Neural progenitor cell (in vitro differentiated cells): ENCODE measurements at places on chromosomes 6 and 20.

- no peak for DNase-seq
Observed at GRCh38 chr6:57029213-57029612, 17.3 kb upstream of the KIAA1586 start.

GRCh38 chr6:169627736-169628607 lies 73.9 kb downstream of the WDR27 start:
- DNase-seq = no peak

- DNase-seq = no peak
Observed at GRCh38 chr6:82910820-82911219, 154.8 kb downstream of the UBE3D start.

- DNase-seq = no peak
Observed at GRCh38 chr6:21915707-21916260, 322.2 kb downstream of the SOX4 start.

- DNase-seq = peak; percentile 15
Observed at GRCh38 chr20:51156041-51156982, 133.4 kb upstream of the KCNG1 start.

GRCh38 chr20:56893226-56893917 lies 264.3 kb downstream of the TFAP2C start:
- peak; percentile 47 for DNase-seq

DNA sequence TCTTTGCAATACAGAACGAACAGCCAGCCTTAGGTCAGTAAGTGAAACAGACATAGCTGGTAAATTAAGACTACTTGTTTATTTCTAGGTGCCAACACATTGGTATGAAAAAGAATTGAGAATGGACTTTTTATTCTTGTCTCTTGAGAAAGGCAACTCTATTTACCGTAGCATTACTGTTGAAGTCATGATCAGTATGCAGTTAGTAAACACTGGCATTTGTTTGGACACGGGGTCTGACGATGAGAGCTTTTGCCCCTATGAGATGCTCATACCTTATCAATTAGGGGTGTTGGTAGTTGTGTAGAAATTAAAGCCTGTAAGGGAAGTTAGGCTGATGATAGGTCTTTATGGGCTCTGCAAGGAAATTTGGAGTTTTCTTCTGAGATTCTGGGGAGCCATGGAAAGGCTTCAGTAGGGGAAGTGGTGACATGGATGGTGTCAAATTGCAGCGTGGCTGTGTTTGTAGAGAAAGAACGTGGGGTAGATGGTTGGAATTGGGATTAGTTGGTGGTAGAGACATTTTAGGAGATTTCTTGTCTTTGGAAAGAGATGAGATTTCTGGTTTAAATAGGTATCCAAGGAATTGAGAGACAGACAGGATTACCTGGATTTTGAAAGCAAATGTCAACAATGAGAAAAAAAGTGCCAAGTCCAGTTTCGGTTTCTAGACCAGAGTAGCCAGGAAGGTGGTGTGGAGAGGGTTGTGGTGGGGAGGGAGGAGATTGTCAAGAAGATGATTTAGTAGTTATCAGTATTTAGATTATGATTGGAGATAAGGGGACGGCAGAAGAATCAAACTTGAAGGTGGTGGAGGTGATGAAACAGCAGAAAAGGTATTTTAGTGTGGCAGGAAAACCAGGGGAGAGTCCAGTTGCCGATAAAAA lies 116.6 kb downstream of the JARID2 start:
- DNase-seq = no peak

DNA sequence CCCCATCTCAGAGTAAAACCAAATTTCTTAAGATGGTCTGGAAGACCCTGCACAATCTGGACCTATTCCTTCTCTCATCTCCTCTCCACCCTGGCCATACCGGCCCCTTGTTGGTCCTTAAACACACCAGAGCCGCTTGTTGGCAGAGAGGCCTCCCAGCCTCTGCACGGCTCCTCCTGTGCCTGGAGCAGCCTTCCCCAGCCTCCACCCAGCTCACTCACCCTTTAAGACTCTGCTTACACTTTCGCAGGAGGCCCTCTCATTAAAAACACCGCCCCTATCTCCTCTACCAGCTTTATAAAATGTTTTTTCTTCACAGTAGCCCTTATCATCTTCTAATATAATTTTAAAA lies 49.8 kb downstream of the BANF2 start:
- DNase-seq = no peak

- DNase-seq = peak; percentile 14
Observed at GRCh38 chr6:20211037-20211940, 980 bp downstream of the MBOAT1 start.

DNA sequence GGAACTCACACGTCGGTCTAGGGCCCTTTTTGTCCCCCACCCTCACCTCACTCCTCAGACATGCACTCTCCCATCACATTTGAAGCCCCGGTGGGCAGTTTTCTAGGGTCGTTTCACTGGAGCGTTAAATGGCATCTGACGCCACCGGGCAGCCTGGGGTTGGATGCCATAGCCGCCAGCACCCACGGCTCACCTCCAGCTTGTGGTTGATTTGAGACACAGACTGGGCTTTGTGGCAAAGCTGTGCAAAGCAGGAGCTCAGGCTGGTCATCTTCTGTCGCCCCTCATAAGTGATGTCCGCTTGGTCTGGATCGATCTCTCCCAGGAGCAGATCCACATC lies 530 bp downstream of the GOPC start:
- DNase-seq = no peak

DNA sequence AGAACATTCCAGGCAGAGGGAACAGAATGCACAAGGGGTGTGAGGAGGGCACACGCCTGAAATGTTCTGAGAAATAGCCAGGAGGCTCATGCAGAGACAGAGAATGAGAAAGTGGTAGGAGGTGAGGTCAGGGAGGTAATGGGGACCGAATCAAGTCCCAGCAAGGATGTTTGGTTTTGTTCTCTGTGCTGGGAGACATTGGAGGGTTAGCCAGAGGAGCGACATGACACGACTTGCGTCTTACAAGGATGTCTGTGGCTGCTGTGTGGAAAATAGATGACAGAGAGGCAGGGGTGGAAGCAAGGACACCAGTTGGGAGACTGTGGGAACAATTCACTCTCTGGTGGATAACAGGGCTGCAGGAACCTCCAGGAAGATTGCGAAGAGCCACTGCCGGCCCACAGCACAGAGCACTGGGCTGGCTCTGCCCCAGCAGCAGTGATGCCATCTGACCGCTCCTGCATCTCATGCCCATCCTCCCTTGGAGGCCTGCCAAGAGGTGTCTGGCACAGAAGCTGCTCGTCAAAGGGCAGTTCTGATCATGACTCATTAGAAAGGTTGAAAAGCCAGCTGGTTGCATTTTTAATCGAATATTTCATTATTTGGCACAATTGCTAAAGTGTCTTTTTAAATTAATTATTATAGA lies 57.7 kb upstream of the CD83 start:
- DNase-seq = no peak

DNA sequence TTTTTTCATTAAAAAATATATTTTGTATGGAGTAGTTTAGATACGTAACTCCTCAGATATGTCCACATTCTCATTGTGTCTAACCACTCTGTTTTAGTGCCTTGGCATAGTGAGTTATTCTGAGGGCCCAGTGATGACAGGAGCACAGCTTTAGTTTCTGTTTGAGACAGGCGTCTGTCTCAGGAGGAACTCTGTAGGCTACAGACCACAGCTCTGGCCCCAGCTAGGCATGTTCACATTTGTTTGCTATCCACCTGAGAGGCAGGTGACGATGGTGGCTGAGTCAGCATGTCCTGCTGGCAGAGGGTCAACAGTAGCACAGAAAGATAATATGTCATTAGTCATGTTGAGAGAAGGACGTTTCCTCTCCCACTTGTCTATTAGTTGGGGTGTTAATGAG lies 16.3 kb downstream of the LRRC1 start:
- DNase-seq = no peak
